ENCODE measurements at places on chromosomes 5 and 9.

DNA sequence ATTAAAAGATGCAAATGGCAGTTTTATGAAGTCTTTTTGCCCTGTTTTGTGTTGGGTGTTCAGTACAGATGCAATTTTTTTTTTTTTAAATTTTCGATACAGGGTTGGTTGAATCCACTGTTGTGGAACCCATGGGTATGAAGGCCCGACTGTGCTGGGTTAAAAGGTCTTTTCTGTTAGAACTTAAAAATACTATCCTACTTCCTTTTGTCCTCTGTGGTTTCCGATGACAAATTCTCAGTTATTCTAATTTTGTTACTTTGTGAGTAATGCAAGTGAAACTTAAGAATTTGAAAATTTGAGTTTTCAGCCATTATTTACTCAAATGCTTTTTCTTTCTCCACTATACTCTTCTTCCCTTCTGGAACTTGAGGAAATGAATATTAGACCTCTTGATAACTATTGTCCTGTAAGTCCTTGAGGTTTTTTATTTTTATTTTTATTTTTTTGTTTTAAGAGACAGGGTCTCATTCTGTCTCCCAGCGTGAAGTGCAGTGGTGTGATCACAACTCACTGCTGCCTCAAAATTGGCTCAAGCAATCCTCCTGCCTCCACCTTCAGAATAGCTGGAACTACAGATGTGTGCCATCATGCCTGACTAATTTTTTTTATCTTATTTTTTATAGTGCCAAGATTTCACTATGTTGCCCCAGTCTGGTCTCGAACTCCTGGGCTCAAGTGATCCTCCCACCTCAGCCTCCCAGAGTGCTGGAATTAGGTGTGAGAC lies 67.5 kb downstream of the ZCCHC7 start:
- DNase-seq: no peak

DNA sequence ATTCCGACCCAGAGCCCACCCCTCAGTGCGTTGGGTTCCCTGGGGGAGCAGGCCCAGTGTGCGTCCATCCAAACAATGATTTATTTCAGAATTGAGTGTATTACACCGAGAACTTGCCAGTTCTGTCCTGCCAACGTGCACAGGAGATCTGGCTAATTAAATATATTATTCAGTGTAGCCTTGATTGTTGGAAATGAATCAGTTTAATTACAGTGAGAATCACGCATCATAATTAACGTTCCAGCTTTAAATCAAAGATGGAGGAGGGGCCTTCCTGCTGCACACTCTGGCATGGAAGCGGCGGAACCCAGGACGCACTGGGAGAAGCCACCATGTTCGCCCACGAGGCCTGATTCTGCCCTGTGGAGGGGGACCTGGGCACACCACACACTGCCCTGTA lies 30.7 kb upstream of the TMEM250 start:
- no peak for DNase-seq

- no peak for DNase-seq
Measured at GRCh38 chr9:37639109-37639762, 11.5 kb upstream of the FRMPD1 start.

DNA sequence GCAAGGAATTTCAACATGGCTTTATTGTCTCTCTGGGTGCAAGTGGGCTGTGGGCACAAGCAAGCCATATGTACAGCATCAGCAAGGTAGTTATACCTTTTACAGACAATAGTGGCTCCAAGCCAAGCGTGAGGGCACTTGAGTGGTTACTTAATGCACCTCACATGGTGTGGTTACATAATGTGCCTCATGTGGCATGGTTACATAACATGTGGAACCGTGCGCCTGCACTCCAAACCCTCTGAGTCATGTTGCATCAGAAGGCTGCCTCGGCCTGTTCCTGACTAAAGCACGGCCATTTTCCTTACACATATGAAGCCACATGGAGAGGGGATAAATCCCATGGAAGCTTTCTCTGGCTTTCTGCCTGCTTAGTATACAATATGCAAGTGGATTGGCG lies 150.9 kb downstream of the OSTF1 start:
- DNase-seq: peak; percentile 24

DNA sequence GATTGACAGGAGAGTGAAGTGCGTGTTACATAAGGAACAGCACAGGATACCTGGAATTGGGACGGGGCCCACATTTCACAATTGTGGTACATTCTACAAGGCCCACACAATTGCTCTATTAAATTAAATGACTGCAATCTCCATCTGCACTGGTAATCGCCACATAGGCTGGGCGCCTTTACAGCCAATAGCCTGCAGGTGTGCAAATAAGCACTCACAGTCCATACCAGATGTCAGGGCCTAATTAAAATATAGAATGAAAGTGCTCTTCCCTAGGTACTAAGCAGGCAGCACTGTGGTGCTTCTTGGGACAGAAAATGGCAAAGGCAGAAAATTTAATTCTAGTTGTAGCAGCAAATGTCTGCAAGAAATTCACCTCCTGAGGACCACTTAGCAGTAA lies 82.7 kb downstream of the ATP10B start:
- DNase-seq: peak; percentile 50

DNA sequence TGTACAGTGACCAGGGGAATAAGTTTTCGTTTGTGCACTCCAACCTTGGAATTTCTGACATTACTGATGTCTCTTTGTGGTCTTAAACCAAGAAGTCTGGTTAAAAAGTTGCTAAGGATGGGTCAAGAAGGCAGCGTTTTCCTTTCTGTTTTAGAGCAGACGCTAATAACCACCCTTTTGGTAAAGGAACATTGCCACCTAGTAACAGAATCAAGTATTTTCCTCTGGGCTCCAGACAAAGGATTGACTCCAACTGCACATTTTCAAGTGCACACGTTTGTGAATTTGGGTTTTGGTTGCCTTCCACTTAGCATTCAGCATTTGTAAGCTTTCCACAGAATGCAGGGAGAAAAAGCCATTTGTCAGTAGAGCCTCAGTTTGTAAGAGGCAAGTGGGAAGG lies 22.2 kb upstream of the CEP78 start:
- DNase-seq: no peak

GRCh38 chr9:129889122-129889940 lies 54.1 kb downstream of the USP20 start:
- DNase-seq: no peak

- DNase-seq: no peak
Measured at GRCh38 chr5:95446560-95447221, 55.5 kb downstream of the FAM81B start.

DNA sequence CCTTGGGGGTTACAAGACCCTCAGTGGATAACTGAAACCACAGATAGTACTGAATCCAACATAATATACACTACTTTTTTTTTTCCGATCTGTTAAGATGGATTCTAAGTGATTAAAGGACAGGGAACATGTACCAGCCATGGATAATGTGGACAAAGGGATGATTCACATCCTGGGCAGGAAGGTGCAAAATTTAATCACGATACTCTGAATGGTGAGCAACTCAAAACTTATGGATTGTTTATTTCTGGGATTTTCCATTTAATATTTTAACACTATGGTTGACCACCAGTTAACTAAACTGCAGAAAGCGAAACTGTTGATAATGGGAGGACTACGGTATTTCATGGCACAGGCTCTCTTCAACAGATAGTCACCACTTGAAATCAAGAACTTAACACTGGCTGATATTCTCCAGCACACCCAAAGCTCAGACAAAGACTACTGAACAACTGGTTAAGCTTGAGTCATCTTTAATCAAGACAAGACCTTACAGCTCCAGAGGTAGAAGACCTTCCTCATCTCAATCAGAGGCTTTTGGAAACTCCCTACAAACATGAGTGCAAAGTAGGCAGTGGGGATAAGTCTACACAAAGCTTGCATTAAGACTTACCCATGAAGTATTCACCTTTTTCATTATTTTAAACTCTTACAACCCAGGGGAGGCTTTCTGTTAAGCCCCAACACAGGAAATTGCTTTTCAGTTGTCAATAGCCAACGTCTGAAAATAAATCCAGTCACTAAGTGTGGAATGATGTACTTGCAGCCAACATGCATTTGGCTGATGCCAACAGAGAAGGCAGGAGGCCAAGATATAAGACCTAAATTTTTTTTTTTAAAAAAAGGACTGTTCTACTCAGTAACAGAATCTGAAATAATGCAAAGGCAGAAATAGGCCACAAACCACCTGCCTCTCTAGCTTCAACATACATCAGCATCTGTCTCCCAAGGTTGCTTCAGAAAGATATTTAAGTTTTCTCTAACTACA lies 78.7 kb downstream of the ELAVL2 start:
- no peak for DNase-seq

GRCh38 chr5:79014631-79015030 lies 29.5 kb upstream of the ARSB start:
- no peak for DNase-seq
